ENCODE measurements at places on chromosomes 1 and 21.

DNA sequence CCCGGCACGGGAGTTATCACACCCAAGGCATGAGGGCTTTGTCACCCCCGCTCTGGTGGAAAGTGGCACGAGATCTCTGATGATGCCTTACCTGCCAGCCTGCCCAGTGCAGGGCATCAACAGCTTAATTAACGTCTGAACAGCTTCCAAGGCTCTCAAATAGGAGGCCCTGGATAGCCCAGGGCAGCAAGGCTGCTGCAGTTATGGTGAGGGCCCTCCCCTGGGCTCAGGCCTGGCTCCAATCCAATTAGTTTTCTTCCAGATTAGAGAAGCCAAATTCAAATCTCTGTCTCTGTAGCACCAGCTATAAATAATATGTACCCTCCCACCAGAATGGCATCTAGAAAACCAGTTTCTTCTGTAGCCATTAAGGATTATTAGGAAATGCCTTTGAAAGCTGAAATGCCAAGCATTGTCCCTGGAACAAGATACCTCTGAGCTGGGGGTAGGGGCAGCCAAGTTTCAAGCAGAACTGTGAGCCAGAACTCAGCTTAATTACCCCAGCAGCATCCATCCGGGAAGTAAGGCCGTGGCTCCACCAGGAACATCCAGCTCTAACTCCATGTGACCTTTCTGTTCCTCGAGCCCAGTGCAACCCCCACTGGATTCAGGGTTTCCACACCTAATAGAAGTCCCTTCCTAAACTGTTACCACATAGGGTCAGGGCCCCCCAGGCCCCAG, 12.5 kb downstream of the QSOX1 start:
- peak; percentile 19 for DNase-seq

GRCh38 chr21:33789697-33790096, 125.9 kb downstream of the ATP5PO start:
- DNase-seq, result no peak

DNA sequence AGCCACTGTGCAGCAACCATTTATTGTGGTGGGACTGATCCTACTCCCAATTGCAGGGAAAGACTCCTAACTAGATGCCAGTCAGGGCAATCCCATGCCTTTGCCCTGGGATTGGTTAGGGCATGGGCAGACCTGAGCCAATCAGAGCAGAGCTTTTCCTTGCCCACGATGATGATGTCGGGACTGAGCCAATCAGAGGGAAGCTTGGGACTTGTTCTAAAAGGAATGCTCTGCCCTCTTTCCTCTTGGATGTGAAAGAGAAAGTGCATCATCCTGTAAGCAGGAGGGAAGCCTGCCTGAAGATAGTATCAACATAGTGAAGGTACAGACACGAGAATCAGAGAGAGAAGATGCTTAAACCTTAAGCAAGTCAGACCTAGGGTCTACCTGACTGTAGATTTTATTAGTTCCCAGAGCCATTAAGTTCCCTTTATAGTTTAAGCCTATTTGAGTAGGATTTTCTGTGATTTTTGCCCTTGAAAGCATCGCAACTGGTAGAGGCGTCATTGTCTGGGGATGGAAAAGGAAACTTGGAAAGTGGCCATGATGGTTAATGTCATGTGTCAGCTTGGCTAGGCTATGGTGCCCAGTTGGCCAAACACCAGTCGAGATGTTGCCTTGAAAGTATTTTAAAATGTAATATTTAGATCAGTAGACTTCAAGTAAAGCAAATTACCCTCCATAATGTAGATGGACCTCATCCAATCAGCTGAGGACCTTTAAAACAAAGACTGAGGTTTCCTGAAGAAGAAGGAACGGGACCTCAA, 19.9 kb downstream of the IRF2BP2 start:
- DNase-seq, result no peak

GRCh38 chr1:177119311-177119710, 45.2 kb downstream of the ASTN1 start:
- peak; percentile 21 for DNase-seq

GRCh38 chr1:4307468-4307845, 347.0 kb upstream of the AJAP1 start:
- DNase-seq, result no peak

GRCh38 chr1:228314315-228314657, 92.3 kb downstream of the TRIM11 start:
- no peak for DNase-seq

DNA sequence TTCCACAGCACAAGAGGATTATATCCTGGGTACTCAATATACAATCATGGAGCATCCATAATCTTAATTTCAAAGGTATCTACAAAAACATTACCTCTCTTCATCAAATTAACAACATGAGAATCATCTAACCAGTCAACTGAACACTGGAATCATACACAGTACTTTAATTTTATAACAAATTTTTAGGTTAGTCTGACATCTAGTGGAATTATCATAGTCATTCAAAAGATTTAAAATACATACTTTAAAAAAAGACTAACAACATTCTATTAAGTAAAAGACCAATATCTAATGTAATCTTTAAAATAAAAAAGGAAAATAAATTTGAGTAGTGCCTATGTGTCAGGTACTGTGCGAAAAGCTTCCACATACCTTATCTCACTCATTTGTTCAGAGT, 16.8 kb upstream of the SH3GLB1 start:
- peak; percentile 3 for DNase-seq

DNA sequence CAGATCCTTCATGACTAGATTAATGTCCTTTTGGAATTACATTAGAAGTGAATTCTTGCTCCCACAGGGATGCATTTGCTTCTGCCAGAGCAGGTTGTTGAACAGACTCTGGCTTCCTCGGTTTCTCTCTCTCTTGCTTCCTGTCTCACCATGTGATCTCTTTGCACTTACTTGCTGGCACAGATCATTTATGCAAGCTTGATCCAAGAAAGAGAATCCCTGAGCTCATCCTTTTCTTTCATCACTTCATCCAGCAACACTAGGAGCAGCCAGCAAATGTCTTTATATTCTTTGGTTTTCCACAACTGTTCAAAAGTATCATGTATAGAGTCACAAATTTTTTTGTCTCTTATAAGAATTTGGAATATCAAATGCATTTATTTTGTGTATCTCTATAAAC, 313.5 kb downstream of the ZNF326 start:
- DNase-seq, result no peak

DNA sequence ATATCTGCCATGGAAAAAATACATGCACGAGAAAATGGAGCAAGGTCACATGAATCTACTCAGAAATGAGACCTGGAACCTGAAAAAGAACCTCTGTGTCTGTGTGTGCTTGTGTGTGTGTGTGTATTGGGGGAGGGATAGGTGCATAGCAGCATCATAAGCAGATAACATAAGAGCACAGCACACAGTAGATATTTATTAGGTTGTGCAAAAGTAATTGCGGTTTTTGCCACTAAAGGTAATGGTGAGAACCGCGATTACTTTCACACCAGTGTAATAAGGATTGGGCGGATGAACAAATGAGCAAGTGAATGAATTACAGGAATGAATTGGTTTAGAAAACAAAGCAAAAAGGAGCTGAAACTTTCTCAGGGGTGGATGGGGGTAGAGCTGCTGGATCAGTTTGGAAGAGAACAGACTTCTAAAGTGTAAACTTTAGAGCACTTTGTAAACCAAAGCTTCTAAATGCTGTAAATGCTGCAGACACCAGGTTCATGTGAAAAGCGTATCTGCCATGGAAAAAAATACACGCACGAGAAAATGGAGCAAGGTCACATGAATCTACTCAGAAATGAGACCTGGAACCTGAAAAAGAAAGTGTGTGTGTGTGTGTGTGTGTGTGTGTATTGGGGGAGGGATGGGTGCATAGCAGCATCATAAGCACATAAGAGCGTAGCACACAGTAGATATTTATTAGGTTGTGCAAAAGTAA, 156.9 kb downstream of the TOMM20 start:
- peak; percentile 57 for DNase-seq

DNA sequence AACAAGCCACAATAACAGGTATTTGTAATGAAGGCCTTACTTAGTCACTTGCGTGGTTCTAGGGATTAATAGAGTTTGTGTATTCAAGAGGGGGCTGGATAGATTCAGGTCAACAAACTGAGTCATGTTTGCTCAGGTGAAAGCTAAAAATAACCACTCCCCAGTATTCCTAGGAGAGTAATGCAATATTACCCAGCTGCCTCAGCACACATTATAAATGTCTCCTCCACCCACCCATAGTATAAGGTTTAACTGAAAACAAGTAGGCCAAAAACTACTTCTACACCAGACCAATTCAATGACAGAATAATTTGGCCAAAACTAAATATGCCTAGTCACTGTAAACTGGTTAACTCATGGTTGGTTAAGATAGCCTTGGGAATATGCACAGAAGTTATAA, 34.4 kb downstream of the WLS start:
- peak; percentile 81 for DNase-seq

DNA sequence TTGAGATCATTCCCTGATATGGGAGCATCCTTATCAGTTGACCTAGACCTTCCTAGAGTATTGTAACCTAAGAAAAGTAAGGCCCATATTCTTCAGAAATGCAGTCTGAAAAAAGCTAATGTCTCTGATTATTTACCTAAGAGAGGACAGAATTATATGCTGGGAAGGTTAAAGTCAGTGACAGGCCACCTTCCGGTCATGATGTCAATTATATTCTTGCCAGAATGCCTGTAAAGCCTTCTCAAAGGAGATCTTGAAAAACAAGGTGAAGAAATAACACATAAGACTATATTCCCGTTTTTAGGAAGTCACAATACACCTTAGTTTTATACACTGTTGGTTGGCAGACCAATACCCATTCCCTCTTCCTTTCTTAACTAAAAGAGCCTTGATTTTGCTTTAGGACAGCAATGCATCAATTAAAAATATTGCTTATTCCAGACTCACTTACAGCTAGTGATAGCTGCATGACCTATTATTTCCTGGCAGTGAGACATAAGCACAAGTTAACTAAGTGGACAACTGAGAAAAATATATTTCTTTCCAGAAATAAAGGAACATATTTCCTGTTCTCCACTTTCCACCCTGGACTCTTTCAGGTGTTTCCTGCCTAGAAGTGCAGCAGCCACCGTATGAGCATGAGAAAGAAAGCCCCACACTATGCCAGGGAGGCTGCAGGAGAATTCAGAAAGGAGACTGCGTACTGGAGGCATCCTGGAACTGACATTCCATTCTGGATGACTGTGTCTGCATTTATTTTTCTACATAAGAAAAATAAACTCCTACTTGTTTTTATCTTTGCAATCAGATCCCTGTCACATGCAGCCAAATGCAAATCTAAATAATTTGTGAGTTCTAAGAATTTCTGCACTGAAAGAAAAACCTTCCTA, 332.9 kb upstream of the PTBP2 start:
- no peak for DNase-seq

Measured in NCI-H1092 treated with DMSO at 0.1 percent for 48 hours (cell line).